ENCODE measurements at places on chromosomes 1 and 21.

- no peak for DNase-seq
These were observed 9.7 kb upstream of the KIRREL1 start for GRCh38 chr1:157983787-157984186.

GRCh38 chr1:211885747-211886522 is 55.4 kb upstream of the LPGAT1 start:
- no peak for DNase-seq

GRCh38 chr1:18886003-18886335 is 16.4 kb downstream of the ALDH4A1 start:
- no peak for DNase-seq

- DNase-seq = no peak
These were observed 13.9 kb downstream of the DLGAP3 start for GRCh38 chr1:34915521-34915920.

DNA sequence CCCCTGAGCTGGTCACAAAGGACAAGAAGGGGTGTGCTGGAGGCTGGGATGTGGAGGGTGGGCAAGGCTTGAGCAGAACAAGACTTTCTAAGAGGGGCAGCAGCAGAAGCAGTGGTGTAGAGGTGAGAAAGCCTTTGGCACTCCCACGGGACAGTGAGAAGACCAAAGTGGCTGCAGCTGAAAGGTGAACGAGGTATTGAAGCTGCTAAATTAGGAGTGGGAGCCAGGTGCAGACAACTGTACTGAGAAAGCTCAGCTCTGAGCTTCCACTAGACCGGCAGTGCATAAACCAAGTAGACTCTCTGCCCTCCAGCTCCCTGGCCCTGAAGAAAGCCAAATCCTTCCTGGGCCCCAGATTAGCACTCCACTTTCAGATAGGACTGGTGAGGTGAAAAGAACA is 93.0 kb downstream of the VWA5B1 start:
- DNase-seq = no peak

DNA sequence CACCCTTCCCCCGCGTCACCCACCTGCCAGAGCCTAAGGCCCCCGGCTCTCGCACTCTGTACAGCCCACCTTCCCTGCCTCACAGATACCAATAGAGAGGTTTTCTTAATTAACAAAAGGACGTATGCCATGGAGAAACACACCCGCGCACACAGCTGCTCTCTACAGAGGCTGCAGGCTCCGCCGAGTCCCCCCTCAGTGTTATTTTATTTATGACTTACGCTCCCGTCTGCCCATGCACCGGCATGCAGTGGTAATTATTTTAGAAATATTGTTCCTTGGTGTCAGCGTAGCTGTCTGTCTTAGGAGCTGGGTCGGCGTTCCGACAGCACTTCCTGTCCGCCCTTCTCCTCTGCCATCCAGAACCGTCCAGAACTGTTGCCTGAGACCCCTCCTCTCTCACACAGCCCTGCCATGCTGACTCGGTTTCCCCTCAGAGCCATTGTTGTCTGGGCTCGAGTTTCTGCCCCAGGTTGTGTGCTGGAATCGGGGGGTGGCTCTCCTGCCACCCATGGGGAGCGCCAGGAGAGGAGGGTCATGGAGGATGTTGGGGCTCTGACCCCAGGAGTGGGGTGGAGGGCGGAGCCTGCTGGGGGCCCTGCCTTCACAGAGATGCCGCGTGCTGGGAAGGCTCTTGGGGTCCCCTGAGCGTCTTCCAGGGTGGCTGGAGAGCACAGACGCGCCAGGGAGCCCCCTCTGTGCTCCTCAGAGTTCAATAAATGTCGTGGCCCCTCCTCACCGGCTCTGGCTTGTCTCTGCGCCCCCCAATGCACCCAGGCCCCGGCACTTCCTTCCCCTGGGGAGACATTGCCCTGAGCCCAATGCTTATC is 39.6 kb upstream of the COL6A1 start:
- DNase-seq = no peak

DNA sequence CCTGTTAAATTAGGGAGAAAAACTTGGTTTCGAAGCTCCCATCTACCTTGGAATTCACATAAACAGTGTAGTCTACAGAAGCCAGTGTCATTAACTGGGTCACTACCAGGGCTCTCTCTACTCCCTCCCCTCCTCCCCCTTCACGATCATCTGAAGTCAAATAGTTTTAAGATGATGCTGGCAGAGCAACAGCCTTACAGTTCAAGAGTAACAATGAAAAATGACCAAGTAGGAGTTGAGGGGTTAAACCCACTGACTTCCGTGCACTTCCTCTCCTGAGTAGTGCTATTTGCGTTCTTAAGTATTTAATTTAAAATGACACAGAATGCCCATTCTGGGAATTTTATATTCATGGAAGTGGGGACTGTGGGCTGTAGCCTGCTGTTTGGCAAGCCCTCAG is 236.9 kb downstream of the SIPA1L2 start:
- DNase-seq = no peak

DNA sequence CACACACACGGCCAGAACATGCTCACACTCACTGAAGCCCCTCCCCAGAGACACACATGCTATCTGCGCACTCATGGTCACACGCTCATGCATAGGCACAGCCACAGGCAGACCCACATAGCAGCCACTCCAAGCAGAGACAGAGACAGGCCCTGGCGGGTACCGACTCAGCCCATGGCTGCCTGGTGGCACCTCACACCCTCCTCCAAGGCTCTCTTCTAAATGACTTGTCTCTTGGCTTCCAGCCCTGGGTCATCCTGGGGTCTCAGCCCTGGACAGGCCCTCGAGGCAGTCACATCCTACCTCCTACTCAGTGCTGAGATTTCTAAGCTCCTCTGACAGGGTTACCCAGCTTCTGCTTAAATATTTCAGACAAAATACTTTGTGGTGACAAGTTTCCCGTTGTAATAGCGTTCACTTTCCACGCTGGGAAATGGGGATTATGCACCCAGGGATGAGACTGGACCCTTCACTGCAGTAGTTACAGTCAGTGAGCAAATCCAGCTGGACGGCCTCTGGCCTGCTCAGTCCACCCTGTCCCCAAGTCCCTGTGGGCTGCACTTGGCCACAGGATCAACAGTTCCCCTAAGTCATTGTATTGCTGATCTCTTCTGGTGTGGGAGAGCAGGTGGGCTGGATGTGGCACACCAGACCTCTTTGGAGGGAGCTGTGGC is 2.9 kb upstream of the NFASC start:
- DNase-seq = no peak

DNA sequence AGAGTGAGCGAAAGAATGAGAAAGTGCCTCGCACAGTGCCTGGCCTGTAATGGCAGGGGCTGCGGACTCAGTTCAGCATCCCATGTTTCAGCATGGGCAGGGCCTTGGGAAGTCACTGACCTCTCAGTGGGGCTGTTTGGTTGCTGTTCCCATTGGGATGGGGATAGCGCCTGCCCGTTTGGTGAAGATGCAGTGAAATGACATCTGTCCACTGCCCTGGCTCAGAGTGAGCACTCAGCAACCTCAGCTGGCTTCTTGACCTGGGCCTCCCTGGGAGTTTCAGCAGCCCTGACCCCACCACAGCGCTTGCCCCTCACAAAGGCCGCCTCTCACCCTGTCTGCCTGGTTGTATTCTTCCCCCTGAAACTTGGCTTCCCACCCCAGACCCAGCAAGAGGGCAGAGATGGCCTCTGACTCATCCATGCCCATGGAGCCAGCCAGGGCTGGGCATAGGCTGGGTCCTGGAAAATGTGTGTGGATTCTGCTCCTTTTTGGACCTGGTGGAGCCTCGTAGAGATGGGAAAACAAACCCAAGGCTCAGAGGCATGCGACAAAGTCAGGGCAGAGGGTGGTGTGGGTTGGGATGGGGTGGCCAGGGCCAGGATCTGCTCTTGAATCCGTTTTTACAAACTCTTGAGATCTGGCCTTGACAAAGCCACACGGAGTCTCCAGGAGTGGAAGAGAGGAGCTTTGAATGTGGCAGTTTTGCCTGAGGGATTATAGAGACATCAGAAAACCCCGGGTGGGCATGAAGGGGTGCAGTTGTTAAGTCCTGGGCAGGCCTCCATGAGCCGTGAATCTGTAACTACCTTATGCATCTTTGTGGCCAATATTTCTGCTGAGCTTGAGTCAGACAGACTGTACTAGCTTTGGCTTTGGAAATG is 1.2 kb downstream of the XKR8 start:
- no peak for DNase-seq

DNA sequence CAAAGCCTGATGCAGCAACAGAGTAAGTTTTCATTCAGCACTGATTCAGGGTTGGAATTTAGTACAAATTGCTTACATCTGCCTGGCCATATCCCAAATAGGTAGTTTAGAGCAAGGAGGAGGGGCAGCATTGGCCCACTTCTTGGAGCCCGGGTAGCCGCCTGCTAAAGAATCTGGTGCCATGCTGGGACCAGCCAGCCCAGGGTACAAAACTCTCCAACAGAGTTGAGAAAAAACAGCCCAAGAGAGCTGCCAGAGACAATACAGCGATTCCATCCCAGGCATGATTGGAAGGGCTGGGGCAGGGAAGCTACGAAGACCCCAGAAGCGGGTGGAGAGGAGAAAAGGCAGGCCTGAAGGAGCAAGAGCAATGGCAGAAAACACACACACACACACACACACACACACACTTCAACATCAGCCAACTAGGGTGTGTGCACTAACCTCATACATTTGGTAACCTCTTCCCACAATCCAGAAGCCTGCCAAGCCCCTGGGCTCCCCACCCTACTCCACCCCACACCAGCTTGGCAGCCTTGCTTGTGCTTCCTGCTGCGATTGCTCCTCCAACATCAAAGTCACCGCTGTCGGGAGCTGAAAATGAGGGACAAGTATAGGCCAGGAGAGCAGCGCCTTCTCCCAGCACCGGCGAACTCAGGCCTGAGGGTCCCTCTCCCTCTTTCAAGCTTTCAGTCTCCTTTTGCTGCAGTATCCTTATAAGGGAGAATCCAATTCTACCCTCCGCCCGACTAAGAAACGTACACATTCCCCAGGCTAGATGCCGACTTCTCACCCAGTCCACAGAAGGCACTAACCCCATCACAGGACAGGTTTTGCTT is 1.2 kb downstream of the PIK3C2B start:
- no peak for DNase-seq

- no peak for DNase-seq
These were observed 65.7 kb upstream of the SYT6 start for GRCh38 chr1:114219172-114219868.

DNA sequence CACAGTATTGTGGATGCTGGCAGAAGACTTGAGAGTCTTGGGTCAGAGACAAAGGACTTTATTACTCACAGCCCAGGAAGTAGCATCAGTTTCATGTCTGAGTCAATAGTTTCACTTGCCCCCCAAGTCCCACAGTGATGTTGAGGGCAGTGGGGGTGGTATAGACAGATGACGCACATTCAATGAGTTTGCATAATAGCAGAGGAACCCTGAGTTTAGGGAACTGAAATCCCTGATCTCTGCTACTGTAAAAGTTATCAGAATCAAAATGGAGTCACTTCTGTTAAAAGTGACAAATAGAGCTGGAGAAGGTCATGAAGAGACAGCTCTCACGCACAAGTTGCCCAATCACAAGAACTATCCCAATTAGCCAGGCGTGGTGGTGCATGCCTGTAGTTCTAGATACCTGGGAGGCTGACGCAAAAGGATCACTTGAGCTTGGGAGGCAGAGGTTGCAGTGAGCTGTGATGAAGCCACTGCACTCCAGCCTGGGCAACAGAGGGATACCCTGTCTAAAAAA is 11.5 kb upstream of the HCRTR1 start:
- no peak for DNase-seq

DNA sequence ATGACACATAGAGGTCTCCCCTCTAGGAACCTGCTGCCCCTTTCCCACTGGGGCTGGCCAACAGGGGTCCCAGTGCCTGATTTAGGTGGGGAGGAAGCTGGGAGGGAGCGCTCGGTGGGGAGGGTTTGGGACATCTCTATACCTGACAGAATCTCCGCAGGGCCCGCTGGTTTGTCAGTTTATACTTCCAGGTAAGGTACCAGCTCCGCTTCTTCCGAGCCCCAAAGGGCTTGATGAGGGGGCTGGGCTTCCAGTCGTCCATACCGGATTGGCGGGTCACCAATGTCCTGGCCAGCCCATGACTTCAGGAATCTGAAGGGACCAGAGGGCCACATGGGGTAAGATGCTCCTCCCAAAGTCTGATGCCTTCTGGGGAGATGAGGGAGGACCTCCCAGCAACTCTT is 672 bp downstream of the POMGNT1 start:
- no peak for DNase-seq

GRCh38 chr1:28112388-28113241 is 24.2 kb upstream of the EYA3 start:
- no peak for DNase-seq

- no peak for DNase-seq
These were observed 55.3 kb upstream of the HNRNPU start for GRCh38 chr1:244919320-244920282.

DNA sequence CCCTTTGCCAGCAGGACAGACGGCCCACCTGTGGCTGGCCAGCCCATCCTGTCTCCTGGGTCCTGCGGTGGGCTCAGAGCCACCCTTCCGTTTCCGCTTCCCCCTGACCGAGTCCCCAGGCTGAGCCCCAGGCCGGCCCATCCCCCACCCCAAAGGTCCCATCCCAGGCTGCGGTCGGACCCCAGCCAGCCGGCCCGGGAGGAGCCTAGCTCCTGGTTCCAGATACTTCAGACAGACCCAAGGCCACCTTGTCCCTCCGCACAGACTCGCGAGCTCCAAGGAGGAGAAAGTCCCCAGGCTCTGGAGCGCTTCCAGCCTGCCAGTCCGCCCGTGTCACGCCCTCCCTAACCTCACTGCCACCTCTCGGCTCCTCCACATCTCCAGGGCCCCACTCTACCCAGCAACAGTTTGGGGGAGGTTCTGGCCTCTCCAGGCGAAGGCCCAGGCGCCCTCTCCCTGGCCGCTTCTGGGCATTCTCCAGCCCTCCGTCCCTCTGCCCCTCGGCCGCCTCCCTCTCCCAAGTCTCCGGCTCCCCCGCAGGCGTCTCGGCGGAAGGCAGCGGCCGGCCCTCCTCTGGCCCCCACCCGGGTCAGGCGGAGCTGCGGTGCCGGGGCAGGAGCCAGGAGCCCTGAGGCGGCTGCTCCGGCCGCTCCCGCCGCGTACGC is 835 bp downstream of the LRRN2 start:
- no peak for DNase-seq

GRCh38 chr1:39116860-39117728 is 87.4 kb upstream of the MACF1 start:
- no peak for DNase-seq

- no peak for DNase-seq
These were observed 560.1 kb downstream of the OMA1 start for GRCh38 chr1:57986432-57986831.

DNA sequence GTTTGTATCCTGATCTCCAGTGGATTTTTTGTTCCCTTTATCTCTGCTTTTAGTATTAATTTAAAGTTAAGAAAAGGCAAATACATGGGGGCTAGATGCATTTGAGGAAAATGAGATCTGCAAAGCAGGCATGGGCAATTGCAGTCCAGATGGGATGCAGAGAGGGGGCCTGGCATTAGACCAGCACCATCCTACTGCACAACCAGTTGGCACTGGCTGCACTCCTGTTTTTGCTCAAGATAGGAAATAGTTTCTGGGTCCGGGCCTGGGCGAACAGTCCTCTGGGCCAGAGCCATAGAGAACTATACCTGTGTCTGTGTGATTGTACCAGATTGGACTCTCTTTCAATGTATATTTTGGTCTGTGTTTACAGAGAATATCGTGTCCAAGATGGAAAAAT is 34.0 kb upstream of the LEPR start:
- DNase-seq = no peak

GRCh38 chr1:178094739-178095645 is 1.1 kb downstream of the RASAL2 start:
- DNase-seq = no peak
